Pons (tissue), 1 donor: ENCODE measurements at places on chromosomes 3 and 15.
A peak's percentile ranks its signal among the peaks of the same experiment; 100 is the strongest.

DNA sequence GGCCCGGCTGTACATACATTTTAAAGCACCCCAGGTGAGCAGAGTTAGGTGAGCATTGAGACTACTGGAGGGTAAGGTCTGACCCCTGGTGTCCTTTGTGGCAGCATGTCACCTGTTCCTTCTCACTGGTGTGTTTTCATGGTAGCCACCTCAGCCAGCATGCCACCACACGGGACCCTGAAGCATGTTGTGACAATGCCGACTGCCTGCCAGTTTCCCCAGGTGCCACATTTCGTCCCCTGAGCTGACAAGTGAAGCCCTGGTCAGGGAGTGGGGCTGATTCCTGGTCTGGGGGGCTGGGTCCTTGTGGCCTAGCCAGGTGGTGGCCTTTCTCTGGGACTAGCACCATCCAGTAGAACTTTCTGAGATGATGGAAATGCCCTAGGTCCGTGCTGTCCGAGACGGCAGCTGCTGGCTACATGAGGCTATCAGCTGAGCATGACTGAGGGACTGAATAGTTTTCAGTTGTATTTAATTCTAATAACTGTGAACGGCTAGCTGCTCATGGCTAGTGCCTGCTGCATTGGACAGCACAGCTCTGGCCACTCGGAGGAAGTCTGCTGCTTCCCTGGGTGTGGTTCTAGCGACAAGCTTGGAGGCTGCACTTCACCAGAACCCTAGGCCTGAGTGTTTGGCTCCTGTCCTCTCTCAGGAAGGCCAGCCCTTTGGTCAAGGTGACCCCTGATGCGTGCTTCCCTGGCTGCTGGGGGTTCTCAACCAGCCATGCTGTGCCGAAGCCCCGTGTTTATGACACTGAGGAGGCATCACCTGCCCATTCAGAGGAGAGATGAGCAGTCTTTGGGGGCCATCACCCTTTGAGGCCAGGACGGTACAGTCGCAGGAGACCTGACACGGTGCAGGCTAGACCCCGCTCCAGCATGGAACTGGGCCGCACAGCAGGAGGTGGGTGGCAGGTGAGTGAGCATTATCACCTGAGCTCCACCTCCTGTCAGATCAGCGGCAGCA is 3.9 kb downstream of the C3orf22 start:
- DNase-seq: no peak

GRCh38 chr15:37789881-37790280 is 144.6 kb upstream of the TMCO5A start:
- no peak for DNase-seq

DNA sequence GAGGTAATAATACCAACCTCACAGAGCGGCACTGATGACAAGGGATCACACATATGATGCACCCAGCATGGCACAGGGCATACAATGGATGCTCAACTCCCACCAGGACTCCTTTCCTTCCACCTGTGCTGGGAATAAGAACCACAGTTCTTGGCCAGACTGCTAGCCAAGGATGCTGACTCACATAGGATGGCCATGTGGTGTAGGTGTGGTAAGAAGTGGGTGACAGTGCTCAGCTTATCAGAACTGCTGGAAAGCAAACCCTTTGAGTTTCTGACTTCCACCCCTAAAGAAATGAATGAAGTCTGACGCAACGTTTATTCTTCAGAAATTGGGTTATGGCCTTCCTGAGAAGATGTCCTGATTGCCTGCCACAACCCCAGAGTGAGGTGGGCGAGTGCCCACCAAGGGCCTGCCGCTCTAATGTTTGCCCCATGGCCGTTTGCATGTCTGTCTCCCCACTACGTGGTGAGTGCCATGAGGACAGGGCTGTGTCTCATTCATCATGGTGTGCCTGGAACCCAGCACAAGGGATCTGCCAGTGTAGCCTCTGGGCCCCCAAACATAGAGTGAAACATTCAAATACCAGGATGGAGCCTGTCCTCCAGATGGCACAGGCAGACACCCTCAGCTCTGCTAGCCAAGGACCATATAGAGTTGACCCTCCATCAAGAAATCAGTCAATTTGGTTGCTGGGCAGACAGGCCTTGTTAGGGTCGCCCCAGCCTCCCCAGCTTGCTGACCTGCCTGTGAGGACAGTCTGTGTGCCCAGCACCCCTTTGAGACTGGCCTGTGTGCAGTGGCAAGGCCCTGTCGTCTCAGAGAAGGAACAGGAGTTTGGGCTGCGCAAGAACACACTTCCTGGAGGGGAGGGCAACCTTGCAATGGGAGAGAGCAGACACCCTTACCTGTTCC is 57.6 kb upstream of the SLCO2A1 start:
- no peak for DNase-seq

GRCh38 chr3:13272831-13273603 is 147.1 kb downstream of the NUP210 start:
- DNase-seq: no peak

GRCh38 chr3:155747946-155748290 is 3.0 kb upstream of the PLCH1 start:
- DNase-seq: no peak

GRCh38 chr15:79432345-79433275 is 474 bp downstream of the MINAR1 start:
- no peak for DNase-seq

GRCh38 chr3:132352556-132353143 is 35.4 kb downstream of the ACP3 start:
- peak; percentile 80 for DNase-seq

DNA sequence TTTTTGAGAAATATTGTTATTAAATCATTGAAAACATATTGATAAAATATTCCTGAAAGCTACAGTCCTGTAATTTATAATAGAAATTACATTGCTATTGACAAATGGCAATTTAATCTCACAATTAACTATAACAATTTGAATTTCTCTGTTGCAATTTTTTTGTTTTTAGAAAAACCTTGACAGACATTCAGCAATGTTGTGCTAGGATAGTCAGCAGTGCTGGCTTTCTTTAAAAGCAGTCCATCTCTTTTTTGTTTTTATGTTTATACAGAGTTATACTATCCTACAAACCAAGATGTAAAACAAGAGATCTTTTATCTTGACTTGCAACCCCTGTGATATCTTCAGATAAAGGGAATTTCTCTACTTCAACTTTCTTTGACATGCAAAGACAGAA is 93.1 kb downstream of the TUSC7 start:
- DNase-seq: no peak

DNA sequence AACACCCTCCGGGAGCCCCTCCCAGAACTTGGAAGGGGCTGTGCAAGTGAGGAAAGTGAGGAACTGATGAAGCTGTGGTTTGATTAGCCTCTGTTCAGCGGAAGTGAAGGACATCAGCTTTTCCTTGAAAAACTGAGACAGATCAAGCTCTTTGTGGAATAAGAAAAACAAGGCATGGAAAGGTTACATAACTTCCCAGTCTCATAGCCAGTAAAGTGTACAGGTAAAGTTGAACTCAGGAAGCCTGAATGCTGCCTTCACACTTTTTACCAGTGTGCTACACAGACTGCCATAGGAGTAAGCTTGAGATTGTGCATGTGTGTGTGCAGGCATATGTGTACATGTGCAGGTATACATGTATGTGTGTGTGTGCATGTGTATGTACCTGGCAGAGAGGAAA is 293.2 kb downstream of the FGF12 start:
- DNase-seq: no peak

DNA sequence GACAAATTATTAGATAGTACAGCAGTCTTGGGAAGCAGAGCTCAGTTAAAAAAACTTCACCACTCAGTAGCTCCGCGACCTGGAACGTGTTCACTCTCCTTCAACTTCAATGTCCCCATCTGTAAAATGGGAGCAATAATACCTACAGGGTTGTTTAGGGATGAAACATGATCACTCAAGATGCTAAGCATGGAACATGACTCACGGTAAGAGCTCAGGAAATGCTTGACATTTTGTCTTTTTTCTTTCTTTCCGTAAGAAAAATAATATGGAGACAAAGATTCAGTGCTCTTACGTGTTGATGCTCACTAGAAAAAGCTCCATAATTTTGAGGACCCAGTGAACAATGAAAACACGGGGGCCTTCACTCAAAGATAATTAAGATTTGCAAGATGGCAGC is 606.7 kb upstream of the MDFIC2 start:
- no peak for DNase-seq

DNA sequence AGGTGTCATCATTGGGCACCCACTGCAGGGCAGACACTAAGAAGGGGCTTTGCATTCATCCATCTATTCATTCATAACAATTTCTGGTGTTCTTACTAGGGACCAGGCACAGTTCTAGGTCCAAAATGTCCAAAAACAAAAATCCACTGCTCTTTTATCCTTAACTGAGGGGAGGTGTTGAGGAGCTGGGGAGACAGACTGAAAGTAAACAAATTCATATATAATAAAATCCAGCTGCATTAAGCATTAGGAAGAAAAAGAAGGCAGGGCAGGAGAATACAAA is 1.1 kb downstream of the EIF4E3 start:
- DNase-seq: no peak

DNA sequence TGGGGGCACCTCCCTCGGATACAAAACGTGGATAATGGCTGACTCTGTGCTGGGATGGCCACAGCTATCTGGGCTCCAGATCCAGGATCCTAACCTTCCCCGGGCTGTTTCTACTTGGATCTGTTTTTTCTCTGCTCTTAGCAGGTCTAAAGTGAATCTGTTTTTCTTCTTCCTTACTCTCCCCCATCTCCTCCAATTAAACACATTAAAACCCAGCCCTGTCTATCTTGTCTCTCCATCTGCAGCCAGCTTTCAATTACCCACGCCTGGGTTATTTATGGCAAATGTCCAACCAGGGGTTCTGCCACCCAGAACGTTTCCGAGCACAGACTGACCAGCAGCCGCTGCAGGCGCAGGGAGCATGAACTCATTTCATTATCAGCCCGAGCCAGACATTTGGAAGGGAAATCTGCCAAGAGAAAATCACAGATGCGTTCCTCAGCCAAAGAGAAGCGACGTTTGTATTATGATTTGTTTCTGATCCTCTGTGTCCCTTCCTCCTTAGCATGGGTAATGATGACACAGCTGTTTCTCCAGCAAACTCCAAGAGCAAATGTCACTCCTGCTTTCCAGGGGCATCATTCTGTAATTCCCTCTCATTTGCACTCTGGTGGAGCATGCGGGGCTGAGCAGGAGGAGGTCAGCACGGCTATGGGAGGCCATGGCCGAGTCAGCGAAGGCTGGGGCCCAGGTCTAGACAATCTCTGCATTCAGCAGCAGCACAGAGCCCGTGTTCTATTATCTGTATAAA is 42.0 kb downstream of the UMPS start:
- peak; percentile 92 for DNase-seq

- DNase-seq: no peak
These were observed 954 bp downstream of the SV2B start for GRCh38 chr15:91100814-91101607.

DNA sequence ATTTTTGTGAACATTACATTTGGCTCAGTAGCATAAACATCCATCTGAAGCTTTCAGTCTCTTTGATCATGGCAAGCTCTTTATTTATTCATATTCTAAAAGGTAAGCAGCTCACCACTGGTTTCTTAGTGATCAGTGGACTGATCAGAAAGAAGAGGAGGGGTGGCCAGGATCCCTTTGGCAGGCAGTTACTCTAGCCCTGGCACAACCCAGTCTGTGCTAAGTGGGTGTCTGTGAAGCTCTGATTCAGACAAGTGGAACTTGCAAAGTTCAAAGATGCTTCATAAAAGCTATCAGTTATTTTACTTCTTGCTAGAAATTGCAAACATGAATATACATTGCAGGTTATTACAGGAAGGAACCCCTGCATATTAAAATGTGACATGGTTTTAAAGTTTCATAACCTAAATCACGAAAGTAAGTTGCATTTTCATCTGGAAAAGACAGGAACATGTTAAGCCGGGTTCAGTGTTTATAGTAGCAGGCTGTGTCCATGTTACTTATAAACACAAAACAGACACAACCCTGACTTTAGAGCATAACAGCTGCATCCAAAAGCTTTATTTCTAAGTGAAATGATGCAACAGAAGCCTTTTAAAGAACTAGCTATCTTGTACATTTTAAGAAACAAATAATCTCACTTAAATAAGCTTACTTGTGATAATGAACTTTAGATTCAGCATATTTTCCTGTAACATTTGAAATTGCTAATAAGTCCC is 785.3 kb downstream of the MCTP2 start:
- no peak for DNase-seq

DNA sequence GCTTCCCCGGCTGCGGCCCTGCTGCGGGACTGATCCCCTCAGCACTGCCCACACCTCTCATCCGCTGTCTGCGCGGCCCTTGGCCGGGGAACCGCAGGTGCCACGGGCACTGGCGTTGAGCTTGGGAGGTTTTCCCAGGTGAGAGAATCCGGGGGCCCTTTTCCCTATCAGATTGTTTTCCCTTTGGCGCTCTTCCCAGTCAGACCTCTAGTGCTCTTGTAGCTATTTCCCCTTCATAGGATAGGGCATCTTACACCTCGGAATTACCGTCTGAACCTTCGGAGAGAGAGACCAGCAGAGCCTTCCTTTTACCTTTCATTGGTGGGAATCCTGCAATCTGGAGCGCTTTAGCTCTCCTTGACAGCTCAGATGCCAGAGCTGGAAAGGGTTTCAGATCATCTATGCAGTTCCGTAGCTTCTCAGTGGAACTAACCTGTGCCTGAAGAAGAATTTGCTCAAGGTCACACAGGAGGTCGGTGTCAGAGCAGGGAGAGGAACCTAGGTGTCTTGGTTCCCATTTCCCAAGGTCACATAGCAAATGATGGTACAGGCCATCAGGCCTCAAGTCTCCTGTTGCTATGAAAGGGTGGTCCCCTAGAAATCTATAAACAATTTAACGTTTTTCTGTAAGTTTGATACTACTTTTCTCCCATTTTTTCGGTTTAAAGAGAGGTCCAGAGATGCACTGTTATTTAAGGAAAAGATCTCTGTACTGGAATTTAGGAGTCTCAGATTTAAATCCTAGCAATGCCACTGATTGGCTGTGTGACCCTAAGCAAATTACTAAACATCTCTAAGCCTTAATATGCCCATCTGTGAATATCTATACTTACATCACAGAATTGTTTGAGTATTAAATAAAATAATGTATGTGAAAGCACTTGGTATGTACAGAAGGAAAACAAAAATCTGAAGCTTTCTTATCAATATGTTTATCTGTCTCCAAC is 916 bp downstream of the IDH3A start:
- peak; percentile 37 for DNase-seq

DNA sequence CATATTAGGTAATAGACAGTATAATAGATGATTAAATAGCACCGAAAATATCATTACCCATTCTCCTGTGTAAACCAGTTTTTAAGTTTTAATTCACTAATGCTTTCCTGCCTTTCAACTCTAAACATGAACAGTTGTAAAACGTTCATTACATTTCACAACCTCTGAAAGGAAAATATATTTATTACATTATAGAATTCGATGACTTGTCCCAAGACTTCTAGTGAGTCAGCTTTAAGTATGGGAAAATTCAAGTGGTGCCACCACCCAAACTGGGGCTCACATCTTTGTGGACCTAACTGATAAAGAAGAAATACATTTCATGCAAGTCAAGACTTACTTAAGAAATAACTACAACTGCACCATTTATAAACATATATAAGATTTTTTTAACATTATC is 2.0 kb downstream of the TRIM59 start:
- no peak for DNase-seq

DNA sequence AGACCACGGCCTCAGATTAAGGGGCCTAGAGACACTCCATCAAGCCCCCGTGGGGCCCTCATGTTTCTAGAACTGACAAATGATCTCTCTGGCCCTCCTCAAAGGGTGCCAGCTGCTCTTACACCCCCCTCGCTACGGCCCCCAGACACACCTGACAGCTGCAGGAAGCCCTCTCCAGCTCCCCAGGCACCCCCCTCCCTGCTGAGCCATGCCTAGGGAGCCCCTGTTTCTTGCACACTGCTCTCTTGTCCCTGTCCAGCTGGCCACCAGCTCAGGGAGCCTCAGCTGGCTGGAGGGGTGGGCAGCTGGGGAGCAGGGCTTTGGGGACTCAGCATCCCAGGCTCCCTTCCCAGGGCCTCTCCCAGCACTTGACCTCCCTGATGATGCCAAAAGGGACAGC is 14.8 kb downstream of the TNK2 start:
- peak; percentile 75 for DNase-seq
